ENCODE measurements at places on chromosomes 6 and 20. TPM values are rescaled to one million over a fixed set of nuclear protein-coding genes. Genes with fewer than 3 reads are reported as not detected.
A peak's percentile ranks its signal among the peaks of the same experiment; 100 is the strongest.

GRCh38 chr6:46350714-46351113, 140.5 kb downstream of the RCAN2 start:
- no peak for DNase-seq

DNA sequence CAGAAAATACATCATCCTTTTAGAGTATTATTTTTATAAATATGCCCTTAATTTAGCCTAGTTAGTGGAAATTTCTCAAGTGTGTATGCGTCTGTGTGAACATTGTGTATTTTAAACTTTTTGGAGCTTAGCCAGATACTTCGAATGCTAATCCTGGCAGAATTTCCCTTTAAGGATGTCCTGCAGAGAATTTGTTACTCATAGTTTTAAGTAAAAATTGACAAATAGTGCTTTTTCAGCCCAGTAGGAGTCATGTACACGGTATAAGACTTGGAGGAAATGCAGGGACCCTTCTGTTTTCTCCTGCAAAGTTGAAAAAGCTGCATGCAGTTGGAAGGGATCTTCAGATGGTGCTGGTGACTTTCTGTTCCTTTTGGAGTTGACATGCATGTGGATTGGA, at the start of gene FHL5:
TSS of gene FHL5 (plus strand) at position 243 of the 400 bp plus-strand sequence. CDS start 40,486 bp downstream, outside the sequence.
- DNase-seq = no peak

- DNase-seq = no peak
Measured at GRCh38 chr6:81515562-81516453, 236.7 kb downstream of the TENT5A start.

DNA sequence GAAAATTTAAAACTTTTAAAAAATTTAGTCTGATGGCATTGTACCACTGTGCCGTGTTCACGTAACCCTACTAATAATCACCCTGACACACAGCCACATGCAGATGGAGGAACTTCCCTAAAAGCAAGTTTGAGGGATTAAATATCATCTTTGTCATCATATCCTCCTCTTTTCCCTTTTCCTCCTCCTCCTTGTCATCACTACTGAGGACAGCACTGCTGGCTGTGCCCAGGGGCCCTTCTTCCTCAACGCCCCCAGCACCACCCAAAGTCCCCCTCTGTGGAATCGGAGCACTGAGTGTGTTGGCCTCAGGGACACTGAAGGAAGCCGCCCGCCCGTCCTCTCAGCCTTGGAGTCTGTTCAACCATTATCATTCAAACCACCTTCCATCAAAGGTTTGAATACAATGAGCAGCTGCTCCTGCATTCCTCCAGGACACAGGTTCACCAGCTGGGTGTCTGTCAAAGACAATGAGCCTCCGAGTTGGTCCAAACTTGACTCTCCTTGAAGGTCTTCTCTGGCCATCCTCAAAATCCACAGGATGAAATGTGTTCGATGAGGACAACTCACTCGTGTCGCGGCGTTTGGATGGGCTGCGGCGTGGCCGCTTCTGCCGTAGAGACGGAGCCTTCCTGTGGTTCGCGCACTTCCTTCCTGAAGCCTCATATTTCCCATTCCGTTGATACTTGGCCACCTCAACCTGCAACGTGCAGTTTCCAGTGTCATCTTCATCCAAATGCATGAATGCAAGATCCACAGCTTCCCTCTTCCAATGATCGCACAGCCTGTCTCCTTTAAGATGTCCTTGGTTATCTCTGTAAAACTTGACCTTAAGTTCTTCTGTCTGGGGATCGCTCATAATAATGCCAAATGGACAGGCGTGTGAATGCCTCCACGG, 23.3 kb downstream of the NQO2 start:
- DNase-seq = peak; percentile 17

DNA sequence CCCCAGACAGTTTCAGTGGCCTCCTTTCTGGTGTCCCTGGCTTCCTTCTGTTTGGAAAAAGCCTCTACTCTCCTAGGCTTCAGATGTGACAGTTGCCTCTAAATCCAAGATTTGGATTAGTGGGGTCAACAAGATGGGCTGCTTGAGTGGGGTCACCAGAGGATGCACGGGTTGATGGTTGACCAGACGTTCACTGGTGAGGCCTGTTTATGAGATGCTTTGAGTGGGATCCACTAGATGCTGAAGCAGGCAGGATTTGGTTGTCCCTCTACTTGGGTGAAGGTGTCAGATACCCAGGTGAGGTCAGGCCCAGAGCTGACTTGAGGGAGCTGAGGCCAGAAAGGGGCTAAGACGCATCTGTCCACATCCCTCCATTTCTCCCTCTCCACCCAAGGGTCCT, 8.1 kb upstream of the DLGAP4 start:
- DNase-seq = no peak

- no peak for DNase-seq
Measured at GRCh38 chr6:103504501-103505154, 1355.1 kb downstream of the HACE1 start.

GRCh38 chr20:25380945-25381614, 9.6 kb downstream of the ABHD12 start:
- DNase-seq = no peak

GGTLC1 gene
- not detected for total RNA-seq

PLG gene
- 0.32 TPM for total RNA-seq
